T-helper 17 cell (primary cell): ENCODE measurements at places on chromosomes 11 and 22.

DNA sequence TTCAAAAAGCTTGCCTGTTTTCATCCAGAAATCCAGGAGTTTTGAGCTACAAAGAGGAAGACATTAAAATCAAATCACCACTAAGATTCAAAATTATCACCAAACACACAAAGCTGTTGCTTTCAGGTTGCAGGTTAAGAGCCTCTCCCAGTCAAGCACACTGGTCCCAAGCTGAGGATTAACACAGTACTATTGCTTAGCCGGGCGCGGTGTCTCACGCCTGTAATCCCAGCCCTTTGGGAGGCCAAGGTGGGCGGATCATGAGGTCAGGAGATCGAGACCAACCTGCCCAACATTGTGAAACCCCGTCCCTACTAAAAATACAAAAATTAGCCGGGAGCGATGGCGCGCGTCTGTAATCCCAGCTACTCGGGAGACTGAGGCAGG is 1165.1 kb downstream of the LRRC4C start:
- DNase-seq, result no peak

GRCh38 chr22:33325232-33326004 is 267.2 kb upstream of the SYN3 start:
- DNase-seq, result no peak

- no peak for DNase-seq
Observed at GRCh38 chr22:31137721-31138120, 2.6 kb downstream of the PLA2G3 start.

GRCh38 chr11:117910525-117910924 is 18.7 kb downstream of the TMPRSS13 start:
- no peak for DNase-seq

DNA sequence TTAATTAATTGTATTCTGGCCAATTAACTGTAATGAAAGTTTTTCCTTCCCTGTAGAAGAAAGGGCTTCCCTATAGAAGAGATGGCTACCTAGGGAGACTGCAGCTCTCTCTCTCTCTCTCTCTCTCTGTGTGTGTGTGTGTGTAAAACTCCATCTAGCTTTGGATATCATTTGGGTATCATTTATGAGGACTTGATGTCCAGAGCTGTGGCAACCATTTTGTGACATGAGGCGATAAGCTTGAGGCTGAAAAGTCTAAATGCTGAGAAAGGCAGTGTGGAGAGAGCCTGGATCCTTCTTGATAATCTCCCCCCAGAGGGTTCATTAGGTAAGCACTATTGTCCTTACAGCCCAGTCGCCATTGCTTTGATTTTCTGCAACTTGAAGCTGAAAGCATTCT is 30.7 kb upstream of the RASD2 start:
- DNase-seq, result no peak

DNA sequence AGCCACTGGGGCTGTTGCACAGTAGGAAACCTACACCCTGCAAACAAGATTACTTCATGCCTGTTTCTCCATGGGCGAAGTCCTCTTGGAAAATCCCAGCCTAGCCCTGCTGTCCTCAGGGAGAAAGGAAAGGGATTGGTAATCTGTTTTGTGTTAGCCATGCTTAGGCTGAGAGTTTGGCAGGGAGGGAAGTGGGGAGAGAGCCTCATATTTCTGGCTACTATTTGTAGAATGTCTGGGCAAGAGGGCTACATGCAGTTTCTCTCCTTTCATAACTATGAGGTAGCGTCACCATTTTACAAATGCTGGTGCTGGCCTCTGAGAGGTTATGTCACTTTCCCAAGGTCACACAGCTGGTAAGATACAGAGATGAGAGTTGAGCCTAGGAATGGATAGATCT is 737 bp upstream of the MFRP start:
- DNase-seq, result no peak

- no peak for DNase-seq
Observed at GRCh38 chr22:45966320-45966894, 10.6 kb downstream of the WNT7B start.

DNA sequence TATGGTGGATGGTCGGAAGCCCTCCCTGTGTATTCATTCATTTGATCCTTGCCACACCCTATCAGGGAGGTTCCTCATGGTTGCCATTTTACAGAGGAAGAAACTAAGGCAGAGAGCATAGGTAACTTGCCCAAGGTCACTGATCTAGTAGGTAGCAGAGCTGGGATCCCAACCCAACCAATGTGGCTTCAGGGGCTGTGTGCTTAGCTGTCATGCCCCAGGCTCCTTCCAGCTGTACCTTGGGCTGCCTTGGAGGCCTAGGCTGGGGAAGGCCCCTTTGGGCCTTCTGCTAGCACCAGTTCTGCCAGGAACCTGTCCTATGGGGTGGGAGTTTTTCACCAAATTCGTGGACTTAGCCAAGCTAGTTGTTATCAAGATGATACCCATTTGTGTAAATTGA is 8.6 kb downstream of the BAD start:
- DNase-seq, result no peak

DNA sequence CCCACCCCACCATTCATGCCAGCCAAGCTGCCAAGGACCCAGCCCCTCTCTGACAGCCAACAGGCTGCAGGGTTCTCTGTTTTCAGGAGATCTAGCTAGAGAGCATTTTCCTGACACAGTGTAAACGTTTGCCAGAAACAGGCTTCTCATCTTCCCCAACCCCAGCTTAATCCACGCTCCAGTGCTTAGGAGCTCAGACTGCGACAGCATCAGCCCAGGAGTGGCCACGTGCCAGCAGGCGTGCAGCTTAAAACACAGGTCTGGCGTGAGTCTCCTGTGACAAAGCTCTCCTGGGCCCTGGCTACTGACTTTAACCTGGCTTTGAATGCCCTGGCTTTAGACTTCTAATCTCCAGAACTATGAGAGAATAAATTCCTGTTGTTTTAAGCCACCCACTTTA is 66.6 kb downstream of the GALNT18 start:
- DNase-seq, result no peak

DNA sequence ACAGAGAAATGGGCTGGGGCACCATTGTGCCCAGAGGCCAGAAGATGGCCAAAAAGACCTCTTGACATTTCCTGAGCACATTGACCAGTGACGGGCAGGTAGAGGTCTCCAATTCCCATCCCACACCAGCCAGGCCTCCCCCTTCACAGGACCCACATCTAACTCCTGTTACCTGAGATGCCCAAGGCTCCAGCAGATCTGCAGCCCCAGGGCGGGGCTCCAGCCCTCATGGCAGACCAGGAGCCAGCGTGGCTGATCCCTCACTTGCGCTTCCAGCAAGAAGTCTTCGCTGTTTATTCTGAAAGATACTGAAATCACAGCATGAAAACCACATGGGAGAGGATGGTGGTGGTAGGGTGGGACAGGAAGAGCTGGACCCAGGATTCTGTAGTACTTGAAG is 9.0 kb downstream of the TMPRSS5 start:
- no peak for DNase-seq
